ENCODE measurements at places on chromosomes 7 and 10. TPM values are rescaled to one million over a fixed set of nuclear protein-coding genes. Genes with fewer than 3 reads are reported as not detected.

DNA sequence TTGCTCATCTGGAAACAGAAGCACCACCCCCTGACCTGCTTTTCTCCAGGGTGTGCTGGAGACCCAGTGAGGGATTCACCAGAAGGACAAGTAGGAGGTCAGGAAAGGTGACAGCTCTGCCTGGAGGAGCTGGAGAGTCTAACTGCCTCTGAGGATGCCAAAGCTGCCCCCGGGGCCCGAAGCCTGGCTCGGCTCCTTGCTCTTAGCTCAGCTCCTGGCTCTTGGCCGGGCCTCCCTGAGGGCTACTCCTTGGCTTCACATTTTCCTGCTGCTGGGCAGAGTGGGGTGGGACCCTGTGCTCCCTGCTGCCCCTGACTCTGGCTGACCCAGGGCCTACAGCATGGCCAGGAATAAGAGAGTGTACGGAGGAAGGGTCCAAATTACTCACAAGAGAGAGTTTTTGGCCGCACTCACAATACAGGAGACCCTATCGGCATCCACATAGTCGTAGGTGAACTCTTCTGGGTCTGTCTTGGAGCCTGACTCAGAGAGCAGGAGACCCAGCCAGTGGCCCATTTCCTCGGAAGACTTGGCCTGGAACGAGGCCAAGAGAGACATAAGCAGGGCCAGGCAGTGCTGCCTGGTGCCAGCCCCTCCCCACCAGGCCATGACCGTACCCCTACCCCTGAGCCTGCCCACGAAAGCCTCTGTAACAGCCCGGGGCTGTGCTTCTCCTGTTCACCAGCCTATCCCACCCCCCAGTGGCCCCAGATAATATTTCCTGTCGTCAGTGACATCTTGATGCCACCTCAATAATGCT, 63.1 kb downstream of the VWA2 start:
- no peak for DNase-seq

DNA sequence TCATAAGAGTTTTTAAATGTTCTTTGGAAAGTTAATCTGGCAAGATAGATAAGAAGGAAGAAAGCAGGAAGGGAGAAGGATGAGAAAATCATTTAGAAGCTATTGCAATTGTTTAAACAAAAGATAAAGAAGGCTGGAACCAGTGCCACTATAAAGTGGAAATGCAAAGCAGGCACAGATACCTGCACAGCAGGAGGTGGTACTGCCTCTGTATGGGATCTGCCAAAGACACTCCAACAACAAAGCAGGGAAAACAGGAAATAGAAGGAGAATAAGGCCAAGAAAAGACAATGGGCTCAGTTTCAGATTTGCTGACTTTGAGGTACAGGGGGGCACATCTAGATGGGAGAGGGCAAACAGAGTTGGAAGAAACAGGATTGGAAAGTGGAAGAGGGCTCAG, 138.6 kb downstream of the PPP1R17 start:
- DNase-seq: no peak

- DNase-seq: peak; percentile 82
These were observed 94.1 kb downstream of the PIP4K2A start for GRCh38 chr10:22620140-22620857.

DNA sequence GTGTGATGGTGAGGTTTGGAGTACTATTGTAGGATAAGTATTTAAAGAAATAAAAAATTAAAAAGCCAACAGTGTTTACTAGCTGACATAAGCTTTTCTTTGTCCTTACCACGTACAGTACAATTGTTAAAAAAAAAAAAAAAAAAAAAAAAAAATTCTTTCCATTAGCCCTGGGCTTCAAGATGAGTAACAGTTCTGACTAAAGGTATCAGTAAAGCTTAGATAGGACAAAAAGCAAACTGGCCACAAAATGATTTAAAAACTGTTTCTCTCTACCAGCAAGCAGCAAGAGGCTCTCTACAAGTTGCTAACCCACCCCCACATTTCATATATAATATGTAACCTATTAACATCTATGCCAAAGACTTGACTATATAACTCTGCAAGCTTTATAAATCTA, 17.5 kb downstream of the HYCC1 start:
- no peak for DNase-seq

- no peak for DNase-seq
These were observed 7.4 kb upstream of the OPN4 start for GRCh38 chr10:86646933-86647332.

- DNase-seq: no peak
These were observed 20.5 kb upstream of the SLC16A12 start for GRCh38 chr10:89555688-89556445.

DNA sequence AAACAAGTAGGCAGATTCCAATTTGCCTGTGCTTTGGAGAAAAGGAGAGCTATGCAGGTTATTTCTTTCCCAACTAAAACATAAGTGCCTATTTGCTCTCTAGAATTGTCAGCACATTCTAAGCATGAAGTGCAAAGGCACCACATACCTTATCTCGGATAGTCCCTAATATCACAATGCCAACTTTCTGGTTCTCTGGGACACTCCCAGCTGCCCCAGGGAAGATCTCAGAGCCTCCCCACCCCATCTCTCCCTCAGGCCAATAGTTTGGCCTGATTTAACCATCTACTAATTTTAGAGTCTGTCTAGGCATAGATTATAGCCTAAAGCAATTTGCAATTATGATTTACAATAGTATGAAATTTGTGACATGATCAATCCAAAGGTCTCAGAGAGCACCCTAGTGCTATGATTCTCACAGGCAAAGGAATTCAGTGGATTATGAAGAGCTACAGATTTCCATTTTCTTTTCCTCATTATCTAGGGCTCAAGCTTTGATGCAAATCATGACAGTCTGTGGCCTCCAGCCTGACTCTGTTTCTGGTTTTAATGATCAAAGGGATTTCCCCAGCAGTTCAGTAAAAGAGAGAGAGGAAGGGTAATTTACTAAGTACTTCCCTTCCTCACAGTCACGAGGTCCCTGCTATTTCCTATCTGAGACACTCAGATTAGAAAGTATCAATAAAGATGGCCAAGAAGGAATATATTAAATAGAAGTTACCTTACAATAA, 29.0 kb upstream of the IL6 start:
- DNase-seq: no peak

DNA sequence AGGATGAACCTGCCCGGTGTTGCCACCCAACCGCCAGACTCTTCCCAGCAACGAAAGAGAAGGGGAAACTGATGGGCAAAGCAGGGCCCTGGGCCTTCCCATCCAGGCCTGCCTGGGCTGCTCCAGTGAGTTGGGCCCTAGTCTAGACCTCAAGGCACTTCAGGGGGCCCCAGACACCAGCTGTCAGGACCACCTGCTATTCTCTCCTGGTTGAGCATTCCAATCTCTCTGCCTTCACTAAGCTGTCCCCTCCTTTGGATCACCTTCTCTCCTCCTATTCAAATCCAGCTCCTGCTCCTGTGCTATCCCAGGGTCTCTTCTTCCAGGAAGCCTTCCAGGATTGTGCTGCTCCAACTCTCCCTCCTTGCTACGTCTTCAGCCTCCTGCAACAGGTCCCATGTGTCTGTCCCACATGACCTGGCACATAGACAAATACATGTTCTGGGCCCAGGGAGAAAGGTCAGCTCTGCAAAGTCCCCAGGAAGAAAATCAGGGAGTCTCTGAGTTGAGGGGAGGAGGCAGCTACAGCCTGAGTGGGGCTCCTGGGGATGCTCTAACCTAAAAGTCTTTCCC, 3.1 kb downstream of the STX1A start:
- DNase-seq: no peak

DNA sequence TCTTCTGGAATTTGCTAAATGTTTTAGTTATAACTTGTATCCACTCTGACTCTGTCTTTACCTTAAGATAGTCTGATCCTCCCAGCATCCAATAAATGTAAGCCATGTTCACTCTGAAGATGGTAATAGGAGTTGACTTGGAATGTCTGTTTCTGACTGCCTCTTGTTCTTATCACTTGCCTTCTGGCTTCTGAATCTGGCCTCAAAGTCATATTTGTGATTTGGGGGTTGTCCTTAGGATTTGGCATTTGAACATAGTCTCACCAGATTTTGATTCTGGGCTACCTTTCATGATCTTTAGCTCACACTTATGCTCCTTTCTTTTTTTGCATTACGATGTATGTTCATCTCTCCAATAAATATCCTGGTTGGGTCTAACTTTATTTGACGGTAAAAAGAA, 247.0 kb downstream of the SH2D4B start:
- DNase-seq: no peak

- no peak for DNase-seq
These were observed 33.6 kb downstream of the VSTM4 start for GRCh38 chr10:49081547-49082275.

DNA sequence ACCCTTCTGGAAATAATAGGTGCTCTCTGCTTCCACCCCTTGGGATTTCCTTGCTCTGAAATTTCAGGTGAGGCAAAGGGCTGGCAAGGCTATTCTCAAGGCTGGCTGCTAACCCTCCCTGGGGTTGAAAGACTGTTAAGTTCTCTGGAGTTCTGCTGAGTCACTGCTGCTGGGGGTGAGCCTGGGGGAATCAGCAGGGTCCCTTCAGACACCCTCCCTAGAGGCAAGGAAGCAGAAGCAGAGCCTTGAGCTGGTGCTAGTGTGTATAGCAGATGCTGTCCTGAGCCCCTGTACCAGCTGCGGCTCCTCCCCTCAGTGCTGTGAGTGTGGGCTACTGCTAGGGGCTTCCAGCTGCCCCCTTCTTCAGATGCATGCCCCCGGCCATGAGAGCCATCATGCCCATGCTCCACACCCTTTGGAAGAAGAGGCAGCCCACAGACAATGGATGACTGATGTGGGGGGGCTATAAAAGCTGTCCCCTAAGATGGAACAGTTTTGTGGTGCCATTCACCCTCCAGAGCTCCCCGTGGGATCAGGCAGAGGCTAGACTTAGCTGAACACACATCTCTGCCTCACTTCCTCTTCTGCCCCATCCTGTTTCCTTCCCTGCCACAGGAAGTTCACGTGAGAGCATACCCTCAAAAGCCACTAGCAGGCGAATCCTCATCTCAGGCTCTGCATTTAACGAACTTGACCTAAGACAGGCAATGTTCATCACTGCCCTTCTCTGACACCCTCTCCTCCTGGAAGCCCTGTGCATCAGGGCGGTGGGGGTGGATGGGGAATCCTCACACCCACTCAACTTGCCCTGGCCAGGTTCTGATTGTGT, 91.8 kb downstream of the SH3PXD2A start:
- no peak for DNase-seq

GRCh38 chr10:17023386-17024298, 106.0 kb downstream of the CUBN start:
- peak; percentile 75 for DNase-seq

DNA sequence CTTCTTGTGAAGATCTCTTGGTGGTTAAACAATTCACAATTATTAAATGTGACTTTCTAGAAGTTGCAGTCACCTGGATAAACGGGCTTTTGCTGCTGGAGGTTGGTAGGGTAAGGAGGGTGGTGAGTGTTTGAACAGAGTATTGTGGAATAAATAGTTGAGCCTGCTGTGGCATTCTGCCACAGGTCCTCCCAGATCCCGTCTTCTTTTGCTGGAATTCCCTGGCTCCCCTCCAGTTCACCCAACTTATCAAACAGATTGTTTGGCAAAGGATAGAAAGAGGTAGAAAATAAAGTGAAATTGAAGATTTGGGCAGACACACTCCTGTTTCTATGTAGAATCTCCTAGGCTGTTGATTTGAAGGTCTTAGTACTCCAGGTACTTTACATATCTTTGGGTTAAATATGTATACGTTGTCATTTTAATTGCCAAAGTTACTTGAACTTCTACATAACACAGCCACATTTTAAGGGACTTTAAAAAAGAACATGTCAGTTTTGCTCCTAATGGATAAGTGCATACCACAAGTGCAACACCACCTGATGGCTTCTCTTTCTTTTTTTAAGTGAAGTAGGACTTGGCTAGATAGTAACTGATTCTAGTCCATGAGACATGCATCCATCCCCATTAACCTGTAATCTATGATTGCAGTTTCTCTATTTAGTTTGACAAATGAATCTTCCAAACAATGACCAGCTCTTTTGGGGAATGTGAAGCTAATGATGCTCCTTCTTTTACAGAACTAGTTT, 83.0 kb downstream of the ARL4A start:
- DNase-seq: no peak

DNA sequence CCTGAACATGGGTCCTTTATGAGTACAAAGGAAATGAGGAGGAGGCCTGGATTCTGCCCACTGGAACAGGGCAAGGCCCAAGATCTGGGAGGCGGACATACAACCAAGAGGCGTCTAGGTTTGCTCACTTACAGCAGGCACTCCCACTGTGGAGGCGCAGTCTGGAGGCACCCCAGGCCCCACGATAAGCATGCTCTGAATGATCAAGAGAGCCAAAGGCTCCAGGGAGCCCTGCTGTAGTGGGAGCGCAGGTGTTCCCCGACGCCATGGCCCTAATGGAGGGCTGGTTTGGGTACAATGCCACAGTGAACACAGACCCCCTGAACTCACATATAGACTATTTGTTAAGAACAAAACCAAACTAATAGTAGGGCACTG, 88.1 kb downstream of the FAM53B start:
- DNase-seq: no peak

DNA sequence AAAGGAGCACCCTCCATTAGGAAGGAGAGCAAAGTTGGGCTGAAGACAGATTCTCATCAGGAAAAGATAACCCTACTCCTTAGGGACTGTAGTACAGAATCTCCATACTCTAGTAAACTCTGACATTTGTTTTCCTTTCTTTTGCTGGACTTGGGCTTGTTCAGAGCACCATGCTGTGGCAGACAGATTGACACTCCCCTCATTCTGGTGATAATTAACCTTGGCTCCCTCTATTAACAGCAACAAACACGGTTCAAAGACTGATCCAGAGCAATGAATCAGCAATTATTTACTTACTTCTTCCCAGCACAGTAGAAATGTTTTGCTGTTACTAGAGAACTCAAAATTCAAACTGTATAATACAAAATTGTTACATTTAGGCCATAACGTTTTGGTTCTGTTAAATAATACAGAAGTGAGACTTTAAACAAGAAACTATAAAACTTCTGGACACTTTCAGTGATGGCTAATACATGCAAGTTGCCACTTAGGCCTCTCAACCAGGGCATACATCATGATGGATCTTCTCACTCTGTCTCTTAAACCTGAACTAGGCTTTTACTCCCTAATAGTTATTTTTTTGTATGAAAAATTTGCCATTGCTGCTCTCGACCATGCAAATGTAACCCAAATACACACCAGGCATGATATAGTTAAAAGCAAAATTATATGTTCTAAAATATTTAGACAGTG, 639.0 kb downstream of the IPMK start:
- DNase-seq: no peak

- DNase-seq: no peak
These were observed 18.2 kb upstream of the CHST3 start for GRCh38 chr10:71945819-71946474.

ACSM6 gene
- not detected for total RNA-seq

ZNF467 gene
- total RNA-seq: 3.3 TPM

MACC1 gene
- 9.4 TPM for total RNA-seq

ZNF862 gene
- 4.6 TPM for total RNA-seq
